ENCODE measurements at places on chromosomes 11 and 22.

DNA sequence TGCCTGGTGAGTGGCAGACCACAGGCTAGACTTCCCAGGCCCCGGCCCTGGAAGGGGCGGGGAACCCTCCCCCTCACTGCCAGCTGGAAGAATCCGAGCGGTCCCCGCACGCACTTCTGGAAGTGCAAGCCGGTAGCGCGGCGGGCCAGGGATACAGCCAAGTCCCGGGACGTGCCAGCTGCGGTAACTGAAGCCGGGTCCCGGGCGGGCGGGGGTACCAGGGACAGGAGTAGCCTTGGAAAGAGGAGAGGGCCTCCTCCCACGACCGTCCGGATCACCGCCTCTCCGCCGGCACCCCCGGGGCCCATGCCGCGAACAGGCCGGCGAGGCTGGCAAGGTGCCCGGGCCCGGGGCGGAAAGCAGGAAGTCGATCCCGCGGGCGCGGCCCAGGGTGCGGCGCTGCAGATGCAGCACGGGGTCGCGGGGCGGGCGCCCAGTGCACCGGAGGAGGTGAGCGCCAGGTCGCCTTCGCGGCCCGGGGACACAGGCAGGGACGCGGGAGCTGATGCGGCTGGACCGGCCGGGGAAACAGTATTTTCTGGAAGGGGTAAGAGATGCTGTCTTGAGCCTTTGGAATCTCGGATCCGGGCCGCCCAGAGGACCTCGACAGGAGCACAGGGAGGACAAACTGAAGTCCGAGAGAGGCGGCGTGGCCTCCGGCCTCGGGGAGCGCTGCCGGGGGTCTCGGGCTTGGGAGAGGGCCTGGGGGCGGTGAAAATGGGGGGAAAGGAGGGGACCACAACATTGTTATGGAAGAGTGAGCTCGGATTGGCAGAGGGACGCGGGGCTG is 783 bp upstream of the SLC35C1 start:
- H3K27me3 ChIP-seq = no peaks in the 10 kb centered on the region
- peaks cover 35% of the 10 kb centered on the region for H3K4me1 ChIP-seq

DNA sequence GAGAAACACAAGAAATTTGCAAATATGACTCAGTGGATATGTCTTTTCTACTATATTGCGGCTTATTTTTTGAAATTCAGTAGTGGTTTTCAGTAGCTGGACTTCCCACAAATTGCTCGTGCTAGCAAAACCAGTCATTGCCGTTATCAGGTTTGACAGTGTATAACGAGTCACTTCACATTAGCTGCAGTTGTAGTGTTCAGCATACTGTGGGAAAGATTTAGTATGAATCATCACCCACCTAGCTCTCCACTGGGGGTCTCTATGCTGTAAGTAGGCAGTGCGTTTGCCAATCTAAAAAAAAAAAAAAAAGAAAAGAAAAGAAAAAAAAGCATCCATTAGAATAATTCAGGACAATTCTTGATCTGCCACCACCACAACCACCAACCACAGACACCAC is 1318.9 kb downstream of the LRRC4C start:
- no peaks in the 10 kb centered on the region for H3K27me3 ChIP-seq
- no peak for DNase-seq
- H3K27ac ChIP-seq = no peak overlapping the region
- no peak overlapping the region for H3K4me3 ChIP-seq

DNA sequence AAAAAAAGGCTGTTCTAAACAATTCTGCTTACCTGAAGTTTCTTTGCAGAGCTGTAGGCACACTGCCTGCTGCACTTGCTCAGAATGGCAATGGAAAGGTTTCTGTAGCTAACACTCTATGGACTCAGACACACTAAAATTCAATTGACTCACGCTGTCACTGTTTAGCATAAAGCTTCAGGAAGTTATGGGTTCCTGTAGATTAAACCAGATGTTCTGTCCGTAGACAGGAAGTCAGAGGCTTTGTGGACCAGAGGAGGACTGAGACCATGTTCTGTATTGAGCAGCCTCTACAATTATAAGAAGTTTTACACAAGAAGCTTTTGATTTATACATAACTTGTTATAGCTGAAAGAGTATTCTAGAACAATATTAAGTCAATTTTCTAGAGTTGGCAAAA is 70.4 kb downstream of the GLYATL1 start:
- H3K27me3 ChIP-seq = no peaks in the 10 kb centered on the region
- no peak for DNase-seq
- H3K27ac ChIP-seq = peak overlapping the region; percentile 75
- peak overlapping the region; percentile 24 for H3K4me3 ChIP-seq
- H3K36me3 ChIP-seq = peaks cover 10% of the 10 kb centered on the region

GRCh38 chr11:125073616-125074483 is 10.7 kb downstream of the SLC37A2 start:
- H3K36me3 ChIP-seq = no peaks in the 10 kb centered on the region
- peak overlapping the region; percentile 48 for H3K4me3 ChIP-seq
- H3K4me1 ChIP-seq = peaks cover 59% of the 10 kb centered on the region
- no peak for DNase-seq

- H3K36me3 ChIP-seq = no peaks in the 10 kb centered on the region
- H3K27me3 ChIP-seq = no peaks in the 10 kb centered on the region
- no peak overlapping the region for H3K27ac ChIP-seq
- peaks cover 25% of the 10 kb centered on the region for H3K4me1 ChIP-seq
- H3K4me3 ChIP-seq = no peak overlapping the region
These were observed 36.3 kb upstream of the SORL1 start for GRCh38 chr11:121415856-121416255.

DNA sequence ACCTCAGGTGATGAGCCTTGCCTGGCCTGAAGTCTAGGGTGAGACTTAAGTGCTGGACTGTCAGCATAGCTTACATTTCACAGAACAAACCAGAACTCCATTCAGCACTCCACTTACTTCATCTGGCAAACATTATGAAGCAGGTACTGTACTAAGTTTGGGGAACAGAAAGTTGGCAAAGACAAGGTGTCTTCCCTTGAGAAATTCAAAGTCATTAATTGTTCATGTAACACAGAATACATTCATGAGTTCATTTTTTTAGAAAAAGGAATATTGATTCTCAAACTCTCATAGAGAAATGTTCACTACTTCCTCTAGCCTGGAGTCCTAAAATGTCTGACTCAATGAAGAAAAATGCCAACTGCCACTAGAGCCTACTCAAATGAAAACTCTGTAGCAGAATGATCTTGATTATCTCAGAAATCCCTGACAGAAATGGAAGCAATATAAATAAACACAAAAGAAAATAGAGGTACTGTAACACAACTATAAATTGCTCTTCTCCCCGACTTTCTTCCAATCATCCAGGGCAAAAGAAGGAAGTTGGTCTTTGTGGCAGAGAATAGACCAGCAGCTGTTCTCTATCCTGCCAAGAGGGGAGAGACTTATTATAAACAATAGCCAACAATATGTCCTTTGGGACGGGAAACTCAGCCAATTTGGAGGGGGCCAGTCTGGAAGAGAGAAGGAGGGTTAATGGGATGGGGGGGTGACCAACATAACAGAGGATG is 129.2 kb upstream of the MTMR2 start:
- H3K4me1 ChIP-seq = peaks cover 23% of the 10 kb centered on the region
- no peaks in the 10 kb centered on the region for H3K36me3 ChIP-seq
- no peak for DNase-seq
- peak overlapping the region; percentile 49 for H3K27ac ChIP-seq
- H3K4me3 ChIP-seq = no peak overlapping the region

DNA sequence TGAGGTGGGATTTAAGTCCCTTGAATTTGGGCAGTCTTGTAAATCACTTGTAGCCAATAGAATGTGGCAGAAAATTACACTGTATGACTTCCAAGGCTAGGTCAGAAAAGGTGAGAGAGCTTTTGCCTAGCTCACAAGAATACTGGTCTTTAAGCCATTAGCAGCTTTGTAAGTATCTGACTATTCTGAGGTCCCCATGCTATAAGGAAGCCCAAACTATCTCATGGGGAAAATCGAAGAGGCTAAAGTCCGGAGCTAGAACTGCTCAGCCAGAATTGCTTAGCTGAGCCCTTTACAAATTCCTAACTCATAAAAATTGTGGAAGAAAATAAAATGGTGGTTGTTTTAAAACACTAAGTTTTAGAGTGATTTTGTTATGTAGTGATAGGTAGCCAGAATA is 13.0 kb downstream of the FAR1 start:
- DNase-seq = no peak
- H3K36me3 ChIP-seq = no peaks in the 10 kb centered on the region

GRCh38 chr11:27349919-27350318 is 13.1 kb downstream of the CCDC34 start:
- H3K27me3 ChIP-seq = no peaks in the 10 kb centered on the region
- H3K4me3 ChIP-seq = no peak overlapping the region
- H3K4me1 ChIP-seq = no peaks in the 10 kb centered on the region
- DNase-seq = no peak
- no peak overlapping the region for H3K27ac ChIP-seq
- H3K36me3 ChIP-seq = no peaks in the 10 kb centered on the region

DNA sequence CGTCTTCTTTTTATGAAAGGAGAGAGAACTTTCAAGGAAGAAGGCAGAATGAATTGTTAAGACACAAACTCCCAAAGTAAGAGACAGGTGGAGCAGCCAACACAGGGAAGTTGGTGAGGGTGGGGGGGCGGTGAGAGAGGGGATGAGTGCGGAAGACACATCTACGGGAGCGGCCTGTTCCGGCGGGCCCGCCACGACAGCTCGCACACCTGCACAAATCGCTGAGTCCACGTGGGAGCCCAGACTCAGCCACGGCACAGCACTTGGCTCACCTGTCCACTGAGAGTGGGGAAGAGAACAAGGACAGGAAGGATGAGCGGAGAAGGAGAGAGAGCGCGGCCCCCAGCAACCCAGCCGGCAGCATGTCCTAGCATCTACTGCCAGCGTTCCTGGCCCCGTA is 331.1 kb downstream of the CADM1 start:
- H3K4me3 ChIP-seq = no peak overlapping the region
- H3K36me3 ChIP-seq = no peaks in the 10 kb centered on the region
- H3K4me1 ChIP-seq = no peaks in the 10 kb centered on the region
- DNase-seq = no peak

- H3K27ac ChIP-seq = peak overlapping the region; percentile 9
- H3K27me3 ChIP-seq = no peaks in the 10 kb centered on the region
- no peak for DNase-seq
- peaks cover 9% of the 10 kb centered on the region for H3K36me3 ChIP-seq
- H3K4me1 ChIP-seq = peaks cover 5% of the 10 kb centered on the region
These were observed 354.2 kb downstream of the TBC1D22A start for GRCh38 chr22:47116426-47117341.

DNA sequence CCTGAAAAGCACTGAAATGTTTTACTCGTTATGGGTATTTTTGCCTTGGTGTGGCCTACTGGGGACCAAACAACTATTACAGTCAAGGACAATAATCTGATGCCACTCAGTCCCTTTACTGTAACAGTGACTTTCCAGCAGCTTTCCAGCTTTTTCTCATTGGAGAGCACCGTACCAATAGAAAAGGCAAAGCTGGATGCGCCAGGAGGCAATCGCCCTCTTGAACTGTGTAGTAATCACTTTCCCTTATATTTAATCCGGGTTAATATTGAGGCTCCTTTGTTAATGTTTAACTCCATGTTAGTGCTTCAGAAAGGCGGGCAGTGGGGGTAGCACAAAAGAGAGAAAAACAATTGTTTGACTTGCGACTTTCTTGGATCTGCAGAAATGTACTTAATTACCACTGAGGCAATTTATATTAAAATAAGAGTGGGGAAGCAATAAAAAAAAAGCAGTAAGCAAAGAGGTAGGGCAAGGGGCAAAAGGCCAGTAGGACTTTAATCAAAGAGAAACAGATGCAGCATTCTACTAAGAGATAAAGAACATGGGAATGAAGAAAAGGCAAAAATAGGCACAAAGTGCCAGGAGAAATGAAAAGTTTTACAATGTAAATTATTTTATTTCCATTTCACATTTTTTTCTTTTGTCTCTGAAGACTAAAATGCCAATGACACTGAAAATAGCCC is 81.6 kb downstream of the LRRC4C start:
- no peak for DNase-seq
- no peaks in the 10 kb centered on the region for H3K27me3 ChIP-seq
- no peak overlapping the region for H3K4me3 ChIP-seq
- no peak overlapping the region for H3K27ac ChIP-seq
- H3K4me1 ChIP-seq = no peaks in the 10 kb centered on the region

DNA sequence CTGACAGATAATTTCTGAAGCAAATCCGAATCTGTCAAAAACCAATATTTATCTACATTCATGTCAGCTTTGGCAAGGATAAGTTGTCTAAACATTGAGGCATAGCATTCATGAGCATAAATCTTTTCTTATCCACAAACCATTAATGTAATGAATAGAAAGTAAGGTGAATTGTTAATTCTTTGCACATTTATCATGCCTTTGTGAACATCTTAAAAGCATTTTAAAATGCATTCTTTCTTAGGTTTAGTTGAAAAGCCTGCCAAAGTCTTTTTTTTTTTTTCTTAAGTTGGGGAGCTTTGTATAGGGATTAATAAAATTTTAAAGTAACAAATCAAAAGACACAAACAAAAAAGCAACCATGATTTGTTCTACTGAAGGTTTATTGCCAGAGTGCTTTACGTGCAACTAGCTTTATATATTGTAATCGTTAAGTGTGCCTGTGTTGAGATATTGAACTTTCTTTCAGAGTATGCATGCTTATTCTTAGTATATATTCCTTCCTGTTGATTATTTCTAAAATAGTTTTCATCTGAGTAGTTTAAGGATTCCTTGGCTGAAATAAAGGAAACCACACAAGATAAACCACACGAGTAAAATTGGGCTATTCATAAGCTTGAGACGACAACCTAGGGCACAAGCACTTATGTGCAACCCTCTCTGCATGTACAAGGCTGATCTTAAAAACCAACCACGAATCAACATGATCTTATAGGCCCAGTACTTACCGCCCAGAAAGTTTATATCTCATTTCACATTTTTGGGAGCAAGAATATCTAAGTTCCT is 1110.9 kb upstream of the CNTN5 start:
- no peaks in the 10 kb centered on the region for H3K4me1 ChIP-seq
- H3K27ac ChIP-seq = no peak overlapping the region
- no peaks in the 10 kb centered on the region for H3K36me3 ChIP-seq
- H3K4me3 ChIP-seq = no peak overlapping the region
- DNase-seq = no peak

GRCh38 chr11:720642-721246 is 14.7 kb downstream of the EPS8L2 start:
- no peaks in the 10 kb centered on the region for H3K36me3 ChIP-seq
- H3K27ac ChIP-seq = no peak overlapping the region
- H3K4me1 ChIP-seq = peaks cover 22% of the 10 kb centered on the region
